CD4-positive, alpha-beta T cell treated with Interleukin-6 at 100 ng/mL for 8 hours (primary cell): ENCODE measurements at places on chromosomes 2 and 18.

- no peak for DNase-seq
Observed at GRCh38 chr18:75782826-75783225, 355.3 kb upstream of the SMIM21 start.

GRCh38 chr2:42927334-42928160 is 135.2 kb upstream of the HAAO start:
- no peak for DNase-seq

GRCh38 chr2:238231251-238231793 is 8.5 kb downstream of the HES6 start:
- peak; percentile 73 for DNase-seq

GRCh38 chr2:191176305-191176704 is 25.5 kb upstream of the STAT4 start:
- DNase-seq = no peak

- DNase-seq = no peak
Observed at GRCh38 chr2:106274668-106275067, 80.6 kb upstream of the UXS1 start.

DNA sequence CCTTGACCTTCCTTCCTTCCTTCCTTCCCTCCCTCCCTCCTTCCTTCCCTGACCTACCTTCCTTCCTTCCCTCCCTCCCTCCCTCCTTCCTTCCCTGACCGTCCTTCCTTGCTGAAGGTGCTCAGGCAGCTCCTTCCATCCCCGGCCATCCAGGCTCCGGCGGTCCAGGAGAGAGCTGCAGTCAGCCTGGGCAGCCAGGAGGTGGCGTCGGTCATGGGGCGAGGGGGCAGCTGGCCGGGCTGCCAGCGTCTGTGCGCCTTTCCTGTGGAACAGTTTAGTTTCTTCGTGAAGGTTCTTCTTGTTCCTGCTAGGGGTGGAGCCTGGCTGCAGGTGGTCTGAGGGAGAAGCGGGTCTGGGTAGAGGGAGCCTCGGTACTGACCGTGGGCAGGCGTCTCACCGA is 15.7 kb downstream of the GPR35 start:
- DNase-seq = no peak

GRCh38 chr2:205386109-205386508 is 296.2 kb upstream of the NRP2 start:
- no peak for DNase-seq

- DNase-seq = no peak
Observed at GRCh38 chr2:203623096-203623495, 83.3 kb upstream of the CD28 start.

DNA sequence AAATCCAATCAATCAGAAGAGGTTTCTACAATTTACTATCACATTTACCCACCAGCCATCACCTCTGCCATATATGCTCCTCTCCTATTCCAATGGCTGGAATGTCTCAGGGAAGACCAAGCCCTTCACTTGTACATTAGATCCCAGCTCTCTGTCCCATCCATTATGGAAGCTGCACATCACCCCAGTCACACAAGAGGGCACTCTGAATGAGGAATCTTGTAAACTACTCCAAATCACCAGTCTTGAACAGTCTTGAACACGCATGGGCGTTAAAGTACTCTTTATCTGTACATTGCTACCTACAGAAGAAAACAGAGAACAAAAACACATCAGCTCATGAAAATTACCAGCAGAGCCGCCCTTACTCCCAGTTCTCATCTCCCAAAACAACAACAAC is 38.7 kb downstream of the ZC3H8 start:
- DNase-seq = no peak

DNA sequence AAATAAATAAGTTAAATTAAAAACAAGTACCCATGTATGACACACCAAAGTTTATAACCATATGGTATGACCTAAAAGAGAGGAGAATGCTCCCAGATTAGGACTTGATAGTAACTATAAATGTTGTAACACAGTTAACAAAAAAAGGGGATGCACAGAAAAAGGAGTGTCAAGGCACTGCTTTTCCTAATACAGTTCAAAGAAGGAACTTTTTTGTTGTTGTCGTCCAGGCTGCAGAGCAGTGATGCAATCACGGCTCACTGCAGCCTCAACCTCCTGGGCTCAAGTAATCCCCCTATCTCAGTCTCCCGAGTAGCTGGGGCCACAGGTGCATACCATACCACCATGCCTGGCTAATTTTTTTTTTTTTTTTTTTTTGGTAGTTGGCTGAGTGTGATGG is 2.7 kb downstream of the NARS1 start:
- DNase-seq = no peak

GRCh38 chr18:8011361-8011760 is 444.2 kb downstream of the PTPRM start:
- no peak for DNase-seq

DNA sequence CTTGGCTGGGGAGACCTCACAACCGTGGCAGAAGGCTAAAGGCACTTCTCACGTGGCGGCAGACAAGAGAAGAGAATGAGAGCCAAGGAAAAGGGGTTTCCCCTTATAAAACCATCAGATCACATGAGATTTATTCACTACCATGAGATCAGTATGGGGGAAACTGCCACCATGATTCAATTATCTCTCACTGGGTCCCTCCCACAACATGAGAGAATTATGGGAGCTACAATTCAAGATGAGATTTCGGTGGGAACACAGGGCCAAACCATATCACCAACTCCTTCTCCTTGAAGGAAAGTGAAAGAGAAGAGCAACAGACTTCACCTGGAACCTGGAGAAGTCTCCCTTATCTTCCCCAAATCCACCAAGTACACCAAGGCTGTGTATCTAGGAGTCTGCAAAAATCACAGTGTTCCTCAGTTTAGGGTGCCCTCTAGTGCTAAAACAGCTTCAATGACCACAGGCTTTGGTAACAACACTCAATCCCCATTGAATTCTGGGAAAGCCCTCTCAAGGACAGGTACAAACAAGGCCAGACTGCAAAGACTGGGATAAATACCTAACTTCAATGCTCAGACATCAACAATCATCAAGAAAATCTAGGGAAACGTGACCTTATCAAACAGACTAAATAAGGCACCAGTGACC is 148.8 kb upstream of the SRD5A2 start:
- DNase-seq = no peak

DNA sequence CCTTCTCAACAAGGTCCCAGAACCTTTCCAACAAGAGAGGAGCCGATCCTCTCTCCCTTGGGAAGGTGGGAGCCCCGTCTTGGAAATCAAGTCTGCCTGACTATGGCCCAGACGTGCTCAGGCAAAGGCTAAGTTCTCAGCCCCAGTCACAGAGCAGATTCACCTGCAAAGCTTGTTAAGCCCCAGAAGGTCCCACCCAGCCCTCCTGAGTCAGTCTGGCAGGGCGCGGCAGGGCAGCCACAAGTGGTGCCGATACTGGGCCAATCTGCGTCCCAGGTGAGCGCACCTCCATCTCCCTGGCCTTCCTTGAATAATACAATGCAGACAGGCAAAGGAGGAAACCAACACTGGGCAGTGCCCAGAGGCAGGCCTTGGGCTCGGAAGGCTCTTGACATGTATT is 15.0 kb downstream of the CRACDL start:
- no peak for DNase-seq

DNA sequence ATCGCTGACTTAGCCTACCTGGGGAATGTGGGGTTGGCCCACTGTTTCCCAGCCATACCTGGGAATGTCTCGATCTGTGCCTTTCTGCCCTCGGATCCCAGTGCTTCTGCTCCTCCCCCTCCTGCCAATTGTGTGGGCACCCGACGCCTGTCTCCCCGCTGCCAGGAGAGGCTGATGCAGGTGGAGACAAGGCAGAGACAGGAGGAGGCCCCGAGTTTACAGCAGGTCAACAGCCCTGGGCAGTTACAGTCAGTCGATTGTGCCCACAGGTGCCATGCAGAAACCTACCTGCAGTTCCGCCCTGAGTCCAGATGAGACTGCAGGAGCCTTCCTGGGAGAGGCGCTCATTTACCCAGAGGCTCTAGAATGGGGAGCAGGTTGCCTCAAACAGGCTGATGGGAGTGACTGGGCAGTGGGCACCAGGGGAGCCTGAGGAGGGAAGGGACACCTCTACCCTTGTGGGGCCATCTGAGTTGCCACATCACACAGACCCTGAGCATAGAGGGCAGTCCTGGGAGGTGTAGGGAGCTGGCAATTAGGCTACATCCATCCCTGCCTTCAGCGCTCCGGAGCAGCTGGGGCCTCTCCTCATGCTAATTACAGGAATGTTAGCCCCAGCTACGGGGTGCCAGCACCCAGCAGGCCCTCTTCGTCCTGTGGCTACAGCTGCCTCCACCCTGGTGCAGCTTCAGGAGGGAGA is 300.1 kb downstream of the NDUFA10 start:
- no peak for DNase-seq

GRCh38 chr2:15812187-15812780 is 128.1 kb upstream of the MYCN start:
- DNase-seq = no peak

GRCh38 chr2:140539242-140539875 is 1591.5 kb downstream of the LRP1B start:
- no peak for DNase-seq

DNA sequence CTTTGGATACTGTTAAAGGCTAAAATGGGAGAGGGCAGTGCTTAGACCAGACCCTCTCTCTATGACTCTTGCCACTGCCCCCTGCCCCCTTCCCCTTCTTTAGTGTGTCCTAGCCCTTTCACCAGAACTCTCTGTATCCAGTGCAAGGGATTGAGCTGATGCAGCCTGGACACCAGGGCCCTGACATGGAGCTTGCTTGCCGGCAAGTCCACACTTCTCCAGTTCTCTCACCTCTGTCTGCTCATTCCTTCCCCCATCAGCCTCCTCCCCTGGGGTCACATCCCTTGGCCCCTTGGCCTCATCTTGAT is 1.5 kb upstream of the WNT6 start:
- DNase-seq = no peak

DNA sequence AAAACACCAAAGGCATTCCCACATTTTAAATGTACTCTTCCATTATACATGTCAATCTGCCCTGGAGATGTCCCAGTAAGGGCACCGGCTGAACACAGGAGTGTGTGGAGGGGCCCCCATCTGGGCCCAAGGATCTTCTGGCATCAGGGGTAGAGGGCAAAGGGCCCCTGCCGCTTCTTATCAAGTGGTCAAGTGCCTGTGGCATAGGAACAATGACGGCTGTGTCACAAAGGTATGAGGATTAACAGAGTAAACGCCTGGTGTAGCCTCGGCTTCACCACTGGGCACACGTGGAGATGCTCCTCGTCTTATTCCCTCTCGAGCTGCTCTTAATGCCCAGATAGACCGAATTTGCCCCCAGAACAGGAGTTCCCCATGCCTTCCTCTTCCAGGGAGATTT is 169.7 kb upstream of the GLI2 start:
- DNase-seq = no peak

DNA sequence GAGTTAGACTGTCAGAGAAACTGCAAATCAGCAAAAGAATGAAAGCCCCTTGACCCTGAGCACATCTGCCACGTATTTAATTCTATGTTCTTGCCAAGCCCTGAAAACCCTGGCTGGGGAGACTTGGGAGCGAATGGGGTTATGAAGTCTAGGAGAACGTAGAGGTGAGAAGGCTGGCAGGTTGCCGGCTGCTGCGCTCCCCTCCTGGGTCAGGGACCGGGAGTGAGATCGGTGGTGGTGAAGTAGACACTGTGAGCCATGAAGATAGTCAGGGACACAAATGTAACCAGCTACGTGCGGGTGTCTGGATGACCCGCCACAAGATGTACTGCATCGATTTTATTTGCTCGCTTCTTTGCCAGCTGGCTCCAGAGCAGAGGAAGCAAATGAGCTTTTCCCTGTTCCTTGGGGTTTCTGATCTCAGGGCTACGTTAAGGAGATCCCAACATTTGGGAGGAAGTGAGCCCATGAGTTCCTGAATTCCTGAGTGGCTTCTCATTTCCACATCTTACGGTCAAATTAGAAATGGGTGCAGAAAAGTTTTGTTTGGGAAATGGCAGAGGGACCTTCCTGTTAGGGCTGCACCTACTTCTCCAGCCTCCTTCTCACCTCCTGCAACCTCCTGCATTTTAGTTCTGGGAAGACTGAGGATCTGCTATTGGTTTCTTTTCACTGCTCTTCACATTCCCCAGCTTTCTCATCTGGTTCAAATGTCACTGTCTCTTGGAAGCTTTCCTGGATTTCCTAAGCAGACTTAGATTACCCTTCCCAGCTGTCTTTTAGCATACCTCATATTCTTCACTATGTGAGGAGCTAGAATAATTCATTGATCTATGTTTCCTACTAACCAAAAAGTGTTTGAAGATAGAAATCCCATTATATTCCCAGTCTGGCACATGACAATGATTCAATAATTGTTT is 360.6 kb downstream of the ZNF521 start:
- no peak for DNase-seq
